Cortex of kidney (tissue), 1 donor: ENCODE measurements at places on chromosomes 6 and 20.

DNA sequence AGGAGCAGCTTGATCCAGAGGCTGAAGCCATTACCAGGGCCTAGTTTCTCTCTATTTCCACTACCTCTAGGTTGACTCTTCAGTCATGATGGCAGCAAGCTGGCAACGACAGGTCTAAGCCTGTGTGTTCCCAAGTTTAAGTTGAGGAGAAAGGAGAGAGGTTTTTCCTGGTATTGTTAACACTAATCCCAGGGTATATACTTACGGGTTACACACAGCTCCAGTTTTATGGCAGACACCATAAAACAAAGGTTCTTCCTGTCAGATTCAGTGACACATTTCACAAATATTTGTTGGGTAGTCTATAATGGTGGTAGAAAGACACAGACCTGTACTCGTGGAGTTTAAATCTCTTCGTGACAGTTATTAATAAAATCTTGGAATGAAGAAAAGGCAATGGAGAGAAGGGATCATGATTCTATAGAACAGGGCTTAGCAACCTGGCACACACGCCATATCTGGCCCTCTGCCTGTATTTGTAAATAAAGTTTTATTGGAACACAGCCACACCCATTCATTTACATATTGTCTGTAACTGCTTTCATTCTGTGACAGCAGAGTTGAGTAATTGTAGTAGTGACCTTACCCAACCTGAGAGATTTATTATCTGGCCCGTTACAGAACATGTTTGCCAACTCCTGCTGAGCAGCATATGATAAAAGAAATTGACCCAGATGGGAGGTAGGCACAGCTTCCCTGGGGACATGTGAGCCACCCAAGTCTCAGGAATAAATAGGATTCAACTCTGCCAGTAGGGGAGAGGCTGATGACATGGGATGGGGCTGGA, 323.3 kb downstream of the CDH4 start:
- no peak for DNase-seq

DNA sequence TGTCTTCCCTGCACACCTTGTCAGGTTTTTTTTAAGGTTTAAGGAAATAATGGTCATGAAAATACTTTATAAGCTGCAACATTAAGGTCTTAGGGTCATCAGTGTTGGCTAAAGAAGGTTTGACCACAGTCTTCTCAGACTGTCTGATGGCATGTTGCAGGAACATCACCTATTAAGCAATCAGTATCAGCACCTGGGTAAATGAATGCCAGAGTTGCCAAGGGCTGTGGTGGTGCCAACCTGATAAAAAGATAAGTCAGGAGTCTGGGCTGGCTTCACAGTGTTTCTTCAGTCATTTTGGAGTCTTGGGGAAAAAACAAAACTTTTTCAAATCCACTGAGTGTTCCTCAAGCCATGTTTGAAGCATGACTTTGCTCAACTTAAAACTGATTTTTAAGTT, 61.5 kb upstream of the VSTM2L start:
- DNase-seq: no peak

- no peak for DNase-seq
Measured at GRCh38 chr20:540391-541201, 3.0 kb downstream of the CSNK2A1 start.

GRCh38 chr6:138528137-138528536, 28.8 kb upstream of the NHSL1 start:
- DNase-seq: no peak

DNA sequence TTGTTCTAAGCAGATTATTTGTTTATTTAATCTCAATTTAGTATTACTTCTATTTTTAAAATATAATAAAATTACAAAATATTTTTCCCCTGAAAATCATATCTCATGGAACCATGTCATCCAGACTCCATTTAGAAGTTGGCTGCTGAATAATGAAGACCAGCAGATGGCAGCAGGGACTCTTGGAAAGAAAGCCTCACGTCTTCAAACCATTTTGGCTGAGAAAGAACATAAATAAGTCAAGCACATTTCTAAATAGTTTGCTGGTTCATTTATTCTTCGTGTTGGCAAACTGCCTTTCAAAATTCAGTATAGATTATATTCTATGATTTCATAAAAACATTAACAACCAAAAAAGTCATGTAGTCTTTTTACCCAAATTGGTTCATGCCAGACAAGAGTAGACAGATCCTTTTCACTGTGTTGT, 71.7 kb downstream of the RCAN2 start:
- no peak for DNase-seq

DNA sequence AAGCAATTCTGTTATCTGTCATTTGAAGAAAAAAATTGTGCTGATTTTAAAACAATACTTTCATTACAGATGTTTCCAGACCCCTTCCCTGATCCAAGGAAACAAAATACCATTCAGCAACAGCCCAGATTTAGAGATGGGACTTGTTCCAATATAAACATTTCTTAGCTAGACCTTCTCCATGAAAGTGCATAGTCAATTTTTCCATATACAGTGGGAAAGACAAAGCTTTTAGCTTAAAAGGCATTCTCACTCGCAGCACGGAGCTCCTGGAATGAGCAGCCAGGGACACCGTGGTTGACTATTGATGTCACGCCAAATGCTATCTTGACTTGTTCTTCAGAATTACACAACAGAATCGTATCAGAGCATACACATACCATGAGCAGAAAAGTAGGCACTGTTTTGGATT, 21.5 kb downstream of the LAMA4 start:
- DNase-seq: no peak

DNA sequence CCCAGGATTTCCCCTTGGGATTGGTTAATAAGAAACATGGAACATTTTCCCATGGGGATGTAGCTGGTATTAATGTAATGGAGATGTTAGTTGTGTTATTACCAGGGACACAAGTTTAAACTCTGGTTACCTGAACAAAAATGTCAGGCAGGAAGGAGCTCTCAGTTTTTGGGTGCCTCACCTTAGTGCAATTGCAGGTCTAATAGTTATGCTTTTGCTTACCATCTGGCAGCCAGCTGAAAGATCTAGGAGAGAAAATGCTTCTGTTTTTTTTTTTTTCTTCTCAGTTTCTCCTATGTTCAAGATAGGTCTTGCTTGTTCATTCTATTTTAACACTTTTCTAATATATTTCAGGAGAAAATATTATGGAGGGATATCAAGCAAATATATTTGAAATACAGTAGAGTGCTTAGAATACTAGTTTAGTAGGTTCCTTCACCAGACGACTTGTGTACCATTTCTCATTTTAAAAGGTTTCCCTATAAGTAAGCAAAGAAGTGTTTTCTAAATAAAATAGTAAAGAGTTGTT, 4.2 kb upstream of the UBE2J1 start:
- DNase-seq: no peak
